M059J (cell line): ENCODE measurements at places on chromosomes 4 and X. TPM values are rescaled to one million over a fixed set of nuclear protein-coding genes. Genes with fewer than 3 reads are reported as not detected.
A peak's percentile ranks its signal among the peaks of the same experiment; 100 is the strongest.

Gene NRK
- total RNA-seq = not detected in 2 replicates

Gene FGG
- total RNA-seq = not detected in 2 replicates

Gene PDLIM3
- total RNA-seq = 7.4 and 14.5 TPM in 2 replicates

DNA sequence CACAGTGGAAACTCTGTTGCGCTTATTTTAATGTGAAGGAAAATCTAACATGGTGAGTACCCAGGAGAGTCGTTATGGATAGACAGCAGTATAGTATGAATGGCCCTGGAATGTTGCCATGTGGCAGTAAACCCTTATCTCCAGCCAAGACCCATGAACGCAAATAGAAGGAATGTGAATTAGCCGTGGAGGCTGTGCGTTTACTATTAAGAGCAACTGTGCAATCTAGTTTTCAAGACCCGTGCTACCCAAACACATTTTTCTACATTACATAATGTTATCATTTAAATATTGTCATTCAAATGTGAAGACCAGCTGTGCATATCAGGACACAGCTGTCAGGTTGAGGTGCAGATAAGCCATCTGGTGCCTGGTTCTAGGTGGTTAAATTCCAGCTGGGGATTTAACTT, 13.3 kb upstream of the AGA start:
- no peak for DNase-seq

DNA sequence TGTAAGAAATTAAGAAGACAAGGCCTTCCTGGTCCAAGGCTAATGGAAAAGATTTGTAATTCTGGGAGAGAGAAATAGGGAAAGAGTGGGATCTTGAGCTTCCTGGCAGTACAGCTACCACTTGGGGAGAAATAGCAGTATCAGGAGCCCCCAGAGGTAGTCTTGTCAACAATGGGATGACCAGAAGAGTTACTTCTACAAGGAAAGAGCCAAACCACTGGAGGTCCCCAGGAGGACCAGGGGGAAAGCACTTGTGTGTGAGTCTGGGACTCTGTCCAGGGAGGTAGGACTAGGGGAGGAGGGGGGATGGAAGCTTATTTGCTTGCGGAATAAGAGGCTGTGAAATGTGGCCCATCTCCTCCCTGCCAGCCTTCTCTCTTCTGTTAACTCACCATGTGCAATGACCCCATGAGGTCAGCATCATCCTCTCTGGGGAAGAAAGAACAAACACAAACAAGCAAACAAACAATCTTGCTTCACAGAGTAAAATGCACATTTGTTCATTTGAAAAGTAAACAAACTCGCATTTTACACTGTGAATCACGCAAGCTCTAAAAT, 160.1 kb downstream of the STK32B start:
- no peak for DNase-seq

- peak; percentile 44 for DNase-seq
Measured at GRCh38 chrX:54415534-54416350, 24.5 kb upstream of the TSR2 start.

Gene VGLL1
- not detected in 2 replicates for total RNA-seq

GRCh38 chr4:153427363-153428071, 38.6 kb upstream of the TMEM131L start:
- DNase-seq = peak; percentile 65

Gene CXorf49
- total RNA-seq = not detected in 2 replicates

- no peak for DNase-seq
Measured at GRCh38 chr4:24720436-24720835, 74.9 kb upstream of the SOD3 start.
